ENCODE measurements at places on chromosomes 5 and 9.

GRCh38 chr5:179912386-179912785 is 4.7 kb upstream of the TBC1D9B start:
- no peak for DNase-seq

- no peak for DNase-seq
Measured at GRCh38 chr9:119284118-119284517, 85.1 kb downstream of the BRINP1 start.

DNA sequence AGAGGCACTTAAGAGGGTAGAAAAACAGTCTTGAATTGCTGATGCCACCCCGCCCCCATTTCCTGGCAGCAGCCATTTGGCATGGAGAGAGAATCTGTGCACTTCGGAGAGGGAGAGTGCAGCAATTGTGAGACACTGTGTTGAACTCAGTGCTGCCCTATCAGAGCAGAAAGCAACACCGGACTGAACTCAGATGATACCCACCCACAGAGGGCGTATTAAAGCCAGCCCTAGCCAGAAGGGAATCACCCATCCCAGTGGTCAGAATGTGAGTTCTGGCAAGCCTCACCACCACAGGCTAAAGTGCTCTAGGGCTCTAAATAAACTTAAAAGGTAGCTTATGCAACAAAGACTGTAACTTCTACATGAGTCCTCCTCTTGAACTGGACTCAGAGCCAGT is 88.4 kb upstream of the RGS7BP start:
- DNase-seq = no peak

DNA sequence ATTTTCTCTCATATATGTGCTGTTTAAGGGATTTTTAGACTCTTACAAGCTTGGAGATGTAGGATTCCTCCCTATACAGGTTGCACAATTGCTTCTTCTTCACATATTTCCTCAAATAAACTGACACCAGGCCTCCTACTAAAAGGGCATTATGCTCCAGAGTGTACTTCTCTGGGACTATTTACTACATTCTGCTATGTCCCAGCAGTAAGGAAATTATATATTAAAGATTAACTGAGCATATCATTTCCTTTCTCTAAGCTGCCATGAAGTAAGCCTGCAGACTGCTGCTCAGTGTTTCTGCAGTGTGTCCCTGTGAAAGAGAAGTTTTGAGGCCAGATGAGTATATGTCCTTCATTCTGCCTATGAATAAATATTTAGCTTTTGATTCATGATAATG is 356.9 kb upstream of the NUDT12 start:
- no peak for DNase-seq

DNA sequence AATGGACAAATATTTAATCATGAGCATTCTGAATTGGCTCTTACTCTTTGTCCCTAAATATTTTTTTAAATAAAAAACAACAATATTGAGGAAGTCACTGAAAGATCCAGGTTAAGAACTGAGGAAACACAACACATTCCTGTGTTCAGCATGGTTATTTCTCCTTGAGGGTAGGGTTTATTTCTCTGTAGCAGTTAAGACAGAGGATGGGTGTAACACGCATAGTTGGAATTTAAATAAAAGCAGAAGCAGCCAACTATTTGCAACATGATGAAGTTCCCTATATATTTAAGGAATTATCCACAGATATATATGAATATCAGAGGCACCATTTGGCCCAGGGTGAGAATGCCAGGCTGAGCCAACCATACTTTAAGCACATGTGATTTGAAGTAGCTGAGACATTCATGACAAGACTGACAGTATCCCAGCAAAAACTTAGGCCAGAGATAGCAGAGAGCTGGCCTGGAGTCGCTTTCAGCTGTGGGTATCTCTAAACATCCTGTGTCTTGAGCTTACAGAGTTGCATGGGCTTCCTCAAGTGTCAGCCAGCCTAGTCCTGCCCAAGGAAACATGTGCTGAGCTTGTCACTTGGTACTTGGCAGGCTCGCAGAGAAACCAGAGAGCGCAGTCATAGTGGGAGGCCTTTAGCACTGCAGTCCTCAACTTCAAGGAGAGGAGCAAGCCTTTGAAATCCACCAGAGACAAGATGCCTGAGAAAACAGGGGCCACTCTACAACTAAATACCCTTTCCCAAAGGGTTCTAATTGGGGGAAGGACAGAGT is 43.6 kb downstream of the SEMA5A start:
- no peak for DNase-seq

GRCh38 chr5:137752905-137753690 is 1.1 kb downstream of the HNRNPA0 start:
- peak; percentile 86 for DNase-seq

DNA sequence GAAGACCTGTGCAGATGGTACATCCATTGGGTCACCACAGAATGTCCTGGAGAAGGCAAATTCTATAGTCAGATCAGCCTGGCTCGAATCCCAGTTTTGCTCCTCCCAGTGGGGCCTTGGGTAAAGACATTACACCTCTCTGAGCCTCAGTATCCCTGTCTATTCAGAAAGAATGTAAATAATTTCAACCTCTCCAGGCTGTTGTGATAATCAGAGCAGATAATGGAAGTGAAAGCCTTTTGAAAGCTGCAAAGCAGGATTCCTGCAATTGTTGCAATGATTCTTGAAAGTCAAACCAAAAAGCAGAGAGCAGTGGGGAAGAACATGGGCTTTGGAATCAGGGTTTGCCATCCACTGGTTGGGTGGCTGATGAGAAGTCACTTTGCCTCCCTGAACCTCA is 63.2 kb downstream of the LHX2 start:
- DNase-seq = no peak

GRCh38 chr5:174412941-174413340 is 311.4 kb upstream of the MSX2 start:
- no peak for DNase-seq

DNA sequence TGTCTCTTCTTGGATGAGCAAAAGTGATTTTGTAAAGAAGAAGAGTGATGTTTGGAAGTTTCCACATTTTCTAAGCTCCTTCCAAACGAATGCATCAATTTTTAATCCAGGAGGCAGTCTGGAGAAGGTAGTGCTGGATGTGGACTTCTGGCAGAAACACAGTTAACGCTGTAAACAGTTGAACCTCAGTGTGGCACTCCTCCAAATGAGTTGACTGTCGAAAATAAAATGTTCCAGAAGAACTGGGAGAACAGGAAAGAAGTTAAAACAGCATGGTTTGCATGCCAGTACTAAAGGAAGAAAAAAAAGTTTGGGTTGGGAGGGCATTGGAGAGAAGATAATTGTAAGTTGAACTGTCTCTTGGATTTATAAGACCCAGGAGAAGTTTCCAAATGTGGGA is 6.5 kb downstream of the ZNF462 start:
- no peak for DNase-seq

GRCh38 chr9:129278391-129279237 is 100.6 kb upstream of the IER5L start:
- peak; percentile 82 for DNase-seq

DNA sequence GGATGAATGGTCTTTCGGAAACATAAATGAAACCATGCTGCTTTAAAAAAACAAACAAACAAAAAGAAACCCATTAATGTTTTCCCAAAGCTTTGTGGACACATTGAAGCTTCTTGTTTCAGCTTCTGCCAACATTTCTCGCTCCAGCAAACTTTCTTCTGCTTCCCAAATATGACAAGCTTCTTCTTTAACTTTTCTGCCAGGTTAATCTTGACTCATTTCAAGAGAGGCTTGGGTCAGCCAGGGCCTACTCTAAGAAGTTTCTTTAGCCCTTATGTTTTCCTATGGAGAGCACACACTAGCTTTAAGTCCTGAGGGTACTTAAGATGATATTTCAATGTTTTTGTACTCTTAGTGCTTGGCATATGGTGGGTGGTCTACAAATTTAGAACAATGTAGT is 6.1 kb downstream of the ANXA1 start:
- no peak for DNase-seq

- DNase-seq = no peak
Measured at GRCh38 chr5:113336975-113337374, 97.8 kb downstream of the TSSK1B start.

DNA sequence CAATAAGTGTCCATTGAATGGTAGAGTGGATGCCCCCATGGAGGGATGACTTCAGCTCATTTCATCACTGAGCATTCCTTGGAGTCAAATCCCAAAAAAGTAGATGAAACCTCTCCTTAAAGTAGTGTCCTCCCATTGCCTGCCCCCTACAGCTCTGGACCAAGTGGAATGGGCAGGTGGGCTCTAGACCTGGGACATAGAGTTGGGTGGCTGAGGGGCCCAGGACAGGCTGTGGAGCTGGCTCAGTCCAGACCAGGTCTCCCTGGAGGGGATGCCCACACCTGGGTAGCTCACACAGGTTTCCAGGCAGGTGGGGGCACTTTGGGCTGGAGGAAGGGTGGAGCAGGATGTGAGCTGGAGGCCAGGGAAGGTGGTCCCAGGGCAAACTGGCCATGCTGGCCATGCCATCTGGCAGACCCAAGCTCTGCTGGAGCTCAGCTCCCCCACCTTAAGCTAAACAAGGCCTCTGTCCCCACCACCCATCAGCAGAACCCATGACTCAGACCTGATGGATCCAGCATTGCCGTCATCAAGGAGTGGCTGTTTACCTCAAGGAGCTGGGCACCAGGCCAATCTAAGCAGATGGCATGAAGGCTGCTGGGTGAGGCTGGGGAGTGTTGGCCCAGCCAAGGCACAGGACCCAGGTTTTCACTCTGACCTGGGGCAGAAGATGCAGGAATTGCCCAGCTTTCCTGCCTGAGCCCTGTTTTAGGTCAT is 6.2 kb upstream of the SPINK4 start:
- DNase-seq = no peak

GRCh38 chr5:127785098-127785927 is 82.1 kb downstream of the CCDC192 start:
- DNase-seq = no peak

- DNase-seq = no peak
Measured at GRCh38 chr9:132877458-132877823, 643 bp downstream of the AK8 start.

DNA sequence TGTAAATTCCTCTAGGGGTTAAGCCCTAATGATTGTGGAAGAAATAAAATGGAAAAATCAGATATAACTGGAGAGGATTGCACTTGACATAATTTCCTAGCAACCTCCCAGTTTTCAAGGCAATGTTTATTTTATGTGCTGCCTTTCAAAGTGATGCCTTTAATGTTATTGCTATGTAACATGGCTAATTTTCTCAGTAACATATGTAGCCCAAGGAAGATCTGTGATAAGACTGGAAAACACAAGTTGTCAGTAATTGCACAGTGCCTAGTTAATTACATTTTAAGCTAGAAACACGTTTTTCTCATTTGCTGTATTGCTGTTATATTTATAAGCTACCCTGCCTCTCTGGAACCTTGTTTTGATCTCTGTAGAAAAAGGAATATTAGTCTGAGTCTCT is 49.2 kb upstream of the KCNN2 start:
- DNase-seq = no peak

DNA sequence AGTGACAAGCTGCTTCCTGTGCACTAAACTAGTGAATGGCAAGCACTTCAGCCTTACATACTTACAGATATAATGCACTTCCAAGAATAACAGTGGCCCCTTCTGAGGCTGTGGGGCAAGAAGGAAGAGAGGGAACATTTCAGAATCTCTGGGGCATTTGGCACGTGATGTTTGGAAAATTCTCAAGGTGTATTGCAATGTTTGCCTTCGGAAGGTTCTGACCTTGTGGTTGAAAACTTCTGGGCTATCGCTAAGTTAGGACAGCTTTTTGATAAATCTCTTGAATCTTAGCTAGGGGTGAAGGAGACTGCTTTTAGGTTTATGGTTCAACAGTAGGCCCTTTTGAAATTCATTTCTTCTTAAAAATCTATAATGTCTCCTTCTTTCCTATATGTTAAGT is 7.1 kb upstream of the FGF10 start:
- no peak for DNase-seq

- no peak for DNase-seq
Measured at GRCh38 chr5:77129391-77129990, 42.4 kb upstream of the ZBED3 start.

DNA sequence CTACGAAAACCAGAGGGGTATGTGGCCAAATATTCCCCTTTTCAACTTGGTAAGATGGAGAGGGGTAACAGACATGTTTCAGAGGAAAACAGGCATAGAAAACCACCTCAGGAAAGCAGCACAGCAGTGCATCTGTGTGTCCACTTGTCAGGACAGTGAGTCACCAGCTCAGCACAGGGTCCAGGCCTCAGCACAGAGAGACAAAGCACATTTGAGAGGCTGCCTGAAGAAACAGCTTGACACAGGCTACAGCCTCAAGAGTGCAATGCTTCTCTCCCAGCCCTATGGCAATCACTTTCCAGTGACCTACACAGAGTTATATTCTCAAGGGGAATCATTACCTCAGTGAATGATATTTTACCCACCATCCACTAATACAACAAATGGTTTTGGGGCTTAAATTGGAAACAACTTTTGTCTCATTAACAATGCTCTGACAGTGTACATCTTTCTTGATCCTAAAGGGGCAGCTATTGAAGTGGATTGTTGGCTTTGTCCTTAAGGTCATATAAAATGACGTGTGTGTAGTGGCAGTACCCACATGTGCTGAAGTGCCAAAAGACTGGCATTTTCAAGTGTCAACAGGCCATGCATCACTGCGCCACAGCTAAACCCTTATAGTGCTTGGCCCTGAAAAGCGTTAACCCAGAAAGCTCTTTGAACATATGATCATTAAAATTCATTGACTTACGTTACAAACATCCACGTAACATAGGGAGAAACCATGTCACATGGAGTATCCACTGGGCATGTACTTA is 46.4 kb downstream of the ERMP1 start:
- DNase-seq = no peak

- DNase-seq = no peak
Measured at GRCh38 chr5:159873680-159874079, 42.6 kb upstream of the ADRA1B start.

DNA sequence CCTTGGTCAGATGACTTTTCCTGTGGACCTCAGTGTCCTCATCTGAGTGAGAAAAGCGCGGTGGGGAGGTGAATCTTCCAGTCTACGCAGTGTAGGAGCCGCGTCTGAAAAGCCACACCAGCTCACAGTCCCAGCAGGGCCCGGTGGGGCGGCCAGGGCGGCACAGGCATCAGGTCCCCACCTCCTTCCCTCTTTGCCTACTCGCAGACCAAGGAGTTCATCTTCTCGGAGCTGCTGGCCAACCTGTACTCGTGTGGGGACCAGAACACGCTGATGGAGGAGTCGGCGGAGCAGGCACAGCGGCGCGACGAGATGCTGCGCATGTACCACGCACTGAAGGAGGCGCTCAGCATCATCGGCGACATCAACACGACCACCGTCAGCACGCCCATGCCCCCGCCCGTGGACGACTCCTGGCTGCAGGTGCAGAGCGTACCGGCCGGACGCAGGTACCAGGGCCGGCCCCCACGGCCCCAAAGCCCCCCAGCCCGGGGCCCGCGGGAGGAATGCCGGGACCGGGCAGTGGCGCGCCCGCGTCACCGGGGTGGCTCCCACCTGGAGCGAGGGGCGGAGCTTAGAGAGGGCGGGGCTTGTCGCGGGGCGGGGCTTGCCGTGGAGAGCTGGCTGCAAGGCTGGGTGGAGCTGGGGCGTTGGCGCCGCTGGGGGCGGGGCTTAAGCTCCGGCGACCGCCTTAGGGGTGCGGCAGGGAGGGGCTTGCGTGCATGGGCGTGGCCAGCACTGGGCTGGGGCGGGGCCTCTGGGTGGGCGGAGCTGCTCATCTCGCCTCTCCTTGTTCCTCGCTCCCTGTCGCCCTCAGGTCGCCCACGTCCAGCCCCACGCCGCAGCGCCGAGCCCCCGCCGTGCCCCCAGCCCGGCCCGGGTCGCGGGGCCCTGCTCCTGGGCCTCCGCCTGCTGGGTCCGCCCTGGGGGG is 25.6 kb downstream of the GOLGA2 start:
- DNase-seq = no peak
